GM23248 (cell line): ENCODE measurements at places on chromosomes 3 and 15. TPM values are rescaled to one million over a fixed set of nuclear protein-coding genes. Genes with fewer than 3 reads are reported as not detected.
A peak's percentile ranks its signal among the peaks of the same experiment; 100 is the strongest.

Gene CHRNA3
- not detected in 2 replicates for total RNA-seq

Gene PLS1
- total RNA-seq: 0.13 and 0.54 TPM in 2 replicates

Gene CCDC9B
- 16.9 and 19.6 TPM in 2 replicates for total RNA-seq

Gene GPR62
- total RNA-seq: not detected in 2 replicates

Gene FOXP1
- total RNA-seq: 37.4 and 52.5 TPM in 2 replicates

Gene KNG1
- total RNA-seq: not detected in 2 replicates

Gene TAGLN3
- 1.3 TPM in 1 of 2 replicates, not detected in the other for total RNA-seq

Gene POTEB2
- not detected in 2 replicates for total RNA-seq

Gene ZIC1
- 18.2 and 25.5 TPM in 2 replicates for total RNA-seq

GRCh38 chr15:48239334-48239733, 33.2 kb downstream of the SLC12A1 start:
- H3K27ac ChIP-seq: no peak overlapping the region
- H3K4me3 ChIP-seq: no peak overlapping the region
- H3K36me3 ChIP-seq: no peaks in the 10 kb centered on the region
- DNase-seq: no peak

GRCh38 chr3:129766135-129766534, 127.4 kb downstream of the TMCC1 start:
- H3K4me3 ChIP-seq: no peak overlapping the region
- no peak overlapping the region for H3K27ac ChIP-seq
- no peaks in the 10 kb centered on the region for H3K4me1 ChIP-seq
- no peaks in the 10 kb centered on the region for H3K27me3 ChIP-seq
- H3K36me3 ChIP-seq: no peaks in the 10 kb centered on the region

DNA sequence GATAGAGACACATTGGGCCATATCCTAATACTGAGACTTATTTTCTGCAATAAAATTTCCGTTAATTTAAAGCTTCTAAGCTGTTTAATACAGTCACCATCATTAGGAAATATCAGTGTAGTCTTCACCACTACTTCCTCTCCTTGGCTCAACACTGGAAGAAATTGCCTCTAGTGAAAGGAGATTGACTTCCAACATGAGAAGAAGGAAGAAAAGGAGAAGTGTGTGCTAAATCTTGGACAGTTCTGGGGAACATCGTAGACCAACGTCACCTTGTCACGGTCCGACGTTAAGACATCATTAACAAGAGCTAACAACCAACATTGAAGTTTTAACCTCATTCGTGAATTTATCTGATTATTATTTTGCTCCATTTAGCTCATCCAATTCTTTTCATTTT, 987.0 kb upstream of the CFAP20DC start:
- H3K36me3 ChIP-seq: no peaks in the 10 kb centered on the region
- H3K27ac ChIP-seq: no peak overlapping the region
- H3K4me1 ChIP-seq: no peaks in the 10 kb centered on the region
- no peak overlapping the region for H3K4me3 ChIP-seq
- DNase-seq: no peak
- H3K27me3 ChIP-seq: no peaks in the 10 kb centered on the region

- no peaks in the 10 kb centered on the region for H3K4me1 ChIP-seq
- no peaks in the 10 kb centered on the region for H3K36me3 ChIP-seq
- no peaks in the 10 kb centered on the region for H3K27me3 ChIP-seq
- H3K27ac ChIP-seq: no peak overlapping the region
- no peak for DNase-seq
These were observed 11.5 kb downstream of the ALS2CL start for GRCh38 chr3:46681856-46682540.

DNA sequence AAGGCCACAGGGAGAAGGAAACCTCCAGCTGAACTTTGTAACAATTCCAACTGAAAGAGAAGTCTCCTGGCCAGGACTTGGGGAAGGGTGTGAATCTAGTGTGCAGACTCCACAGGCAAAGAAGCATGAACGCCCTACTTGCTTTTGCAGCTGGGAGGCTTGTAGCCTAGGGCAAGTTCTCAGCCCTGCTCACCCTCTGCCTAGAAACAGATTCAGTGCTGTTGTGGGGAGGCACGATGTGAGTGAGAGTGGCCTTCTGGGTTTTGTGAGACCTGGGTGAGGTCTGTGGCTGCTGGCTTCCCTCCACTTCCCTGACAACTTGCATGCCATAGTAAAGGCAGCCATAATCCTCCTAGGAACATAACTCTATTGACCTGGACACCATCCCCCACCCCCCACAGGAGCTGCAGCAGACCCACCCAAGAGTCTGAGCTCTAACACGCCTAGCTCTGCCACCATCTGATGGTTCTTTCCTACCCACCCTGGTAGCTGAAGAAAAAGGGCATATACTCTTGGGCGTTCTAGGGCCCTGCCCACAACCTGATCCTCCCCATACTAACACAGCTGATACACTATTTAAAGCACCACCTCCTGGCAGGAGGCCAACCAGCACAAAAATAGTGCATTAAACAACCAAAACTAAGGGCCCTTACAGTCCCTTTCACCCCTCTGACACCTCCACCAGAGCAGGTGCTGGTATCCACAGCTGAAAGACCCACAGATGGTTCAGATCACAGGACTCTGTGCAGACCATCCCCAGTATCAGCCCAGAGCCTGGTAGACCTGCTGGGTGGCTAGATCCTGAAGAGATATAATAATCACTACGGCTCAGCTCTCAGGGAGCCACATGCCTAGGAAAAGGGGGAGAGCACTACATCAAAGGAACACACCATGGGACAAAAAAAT, 426.5 kb downstream of the IGSF11 start:
- H3K4me1 ChIP-seq: no peaks in the 10 kb centered on the region
- no peak for DNase-seq
- H3K27ac ChIP-seq: no peak overlapping the region
- H3K27me3 ChIP-seq: no peaks in the 10 kb centered on the region
- H3K36me3 ChIP-seq: no peaks in the 10 kb centered on the region

- peak; percentile 33 for DNase-seq
- H3K27me3 ChIP-seq: no peaks in the 10 kb centered on the region
- H3K4me1 ChIP-seq: peaks cover 33% of the 10 kb centered on the region
- H3K4me3 ChIP-seq: no peak overlapping the region
- H3K27ac ChIP-seq: peak overlapping the region; percentile 70
- no peaks in the 10 kb centered on the region for H3K36me3 ChIP-seq
These were observed 55.5 kb upstream of the PLXNA1 start for GRCh38 chr3:126927401-126927750.

GRCh38 chr15:55681631-55682030, 61.3 kb downstream of the PRTG start:
- H3K36me3 ChIP-seq: no peaks in the 10 kb centered on the region
- no peak overlapping the region for H3K4me3 ChIP-seq
- 0 out of 2 replicates have a peak, but pooled peaks cover 4% of the 10 kb centered on the region for H3K27me3 ChIP-seq
- no peaks in the 10 kb centered on the region for H3K4me1 ChIP-seq
- H3K27ac ChIP-seq: no peak overlapping the region
- DNase-seq: no peak

DNA sequence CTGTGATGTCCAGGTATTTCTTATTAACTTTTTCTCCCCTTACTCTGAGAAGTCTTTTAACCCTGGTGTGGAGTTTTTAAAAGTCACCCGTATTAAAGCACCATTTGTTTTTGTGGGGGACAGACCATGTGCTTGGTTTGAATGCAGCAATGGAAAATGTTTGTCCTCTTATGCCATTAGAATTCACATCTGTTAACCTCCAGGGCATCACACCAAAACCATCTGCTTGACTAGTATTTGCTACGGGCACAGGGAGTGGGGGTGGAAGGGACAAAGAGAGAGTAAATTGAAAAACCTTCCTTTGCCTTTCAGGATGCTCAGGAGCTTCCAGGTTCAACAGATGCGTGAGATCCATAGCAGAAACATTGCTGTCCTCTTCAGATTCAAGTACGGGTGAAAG, 61.4 kb upstream of the GOLGA8B start:
- H3K27me3 ChIP-seq: no peaks in the 10 kb centered on the region
- no peak for DNase-seq
- no peaks in the 10 kb centered on the region for H3K36me3 ChIP-seq
- H3K4me1 ChIP-seq: peaks cover 19% of the 10 kb centered on the region

GRCh38 chr3:142716102-142716501, 7.7 kb upstream of the TRPC1 start:
- DNase-seq: no peak
- no peaks in the 10 kb centered on the region for H3K36me3 ChIP-seq
- no peak overlapping the region for H3K4me3 ChIP-seq
- H3K27ac ChIP-seq: no peak overlapping the region
- H3K4me1 ChIP-seq: no peaks in the 10 kb centered on the region

GRCh38 chr3:70853161-70853944, 540.9 kb upstream of the MDFIC2 start:
- no peaks in the 10 kb centered on the region for H3K36me3 ChIP-seq
- no peak overlapping the region for H3K27ac ChIP-seq
- H3K4me1 ChIP-seq: peaks cover 38% of the 10 kb centered on the region
- DNase-seq: no peak

- no peaks in the 10 kb centered on the region for H3K36me3 ChIP-seq
- H3K4me3 ChIP-seq: no peak overlapping the region
- H3K4me1 ChIP-seq: no peaks in the 10 kb centered on the region
- DNase-seq: no peak
- no peaks in the 10 kb centered on the region for H3K27me3 ChIP-seq
These were observed 575.4 kb upstream of the GOLIM4 start for GRCh38 chr3:168671091-168671490.

DNA sequence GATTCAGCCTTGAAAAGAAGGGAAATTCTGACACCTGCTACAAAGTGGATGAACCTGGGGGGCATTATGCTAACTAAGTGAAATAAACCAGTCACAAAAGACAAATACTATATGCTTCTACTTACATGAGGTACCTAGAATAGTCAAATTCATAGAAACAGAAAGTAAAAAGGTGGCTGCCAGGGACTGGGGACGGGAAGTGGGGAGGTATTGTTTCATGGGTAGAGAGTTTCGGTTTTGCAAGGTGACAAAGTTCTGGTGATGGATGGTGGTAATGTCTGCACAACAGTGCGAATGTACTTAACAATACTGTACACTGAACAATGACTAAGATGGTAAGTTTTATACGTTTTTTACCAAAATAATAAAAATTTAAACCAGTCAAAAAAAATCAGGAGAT, 4.8 kb downstream of the IDH2 start:
- peaks cover 47% of the 10 kb centered on the region for H3K4me1 ChIP-seq
- H3K36me3 ChIP-seq: no peaks in the 10 kb centered on the region
- peak overlapping the region; percentile 99 for H3K27ac ChIP-seq

- H3K27me3 ChIP-seq: no peaks in the 10 kb centered on the region
- DNase-seq: peak; percentile 90
- H3K36me3 ChIP-seq: no peaks in the 10 kb centered on the region
- H3K4me3 ChIP-seq: peak overlapping the region; percentile 72
- H3K27ac ChIP-seq: peak overlapping the region; percentile 17
- H3K4me1 ChIP-seq: 0 out of 2 replicates have a peak, but pooled peaks cover 8% of the 10 kb centered on the region
These were observed 11.5 kb upstream of the CHAC1 start for GRCh38 chr15:40941528-40942336.

- no peaks in the 10 kb centered on the region for H3K4me1 ChIP-seq
- no peak overlapping the region for H3K4me3 ChIP-seq
- no peak for DNase-seq
- no peak overlapping the region for H3K27ac ChIP-seq
These were observed 38.6 kb downstream of the SGO1 start for GRCh38 chr3:20147361-20147760.

DNA sequence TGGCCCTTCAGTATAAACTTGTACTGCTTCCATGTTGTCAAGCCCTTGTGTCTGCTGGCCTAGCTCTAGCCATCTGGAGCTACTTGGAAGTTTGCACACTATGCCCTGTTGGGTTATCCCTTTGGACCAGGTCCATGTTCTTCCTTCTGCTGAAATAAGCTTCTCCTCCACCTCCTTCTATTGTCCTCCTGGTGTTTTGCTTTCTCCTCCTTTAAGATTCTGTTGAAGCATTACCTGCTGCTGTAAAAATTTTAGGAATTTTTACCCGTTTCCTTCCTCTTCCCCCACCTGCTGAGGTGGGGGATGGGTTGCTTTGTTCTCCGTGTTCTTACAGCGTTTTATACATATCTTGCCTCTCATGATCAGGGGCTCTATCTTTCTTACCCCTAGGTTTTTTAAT, 51.7 kb downstream of the SH3GL3 start:
- DNase-seq: no peak
- no peak overlapping the region for H3K27ac ChIP-seq
- H3K27me3 ChIP-seq: no peaks in the 10 kb centered on the region
- no peaks in the 10 kb centered on the region for H3K36me3 ChIP-seq
- no peak overlapping the region for H3K4me3 ChIP-seq

- H3K36me3 ChIP-seq: no peaks in the 10 kb centered on the region
- H3K4me1 ChIP-seq: 0 out of 2 replicates have a peak, but pooled peaks cover 4% of the 10 kb centered on the region
- no peak overlapping the region for H3K27ac ChIP-seq
- DNase-seq: peak; percentile 70
- no peak overlapping the region for H3K4me3 ChIP-seq
- H3K27me3 ChIP-seq: no peaks in the 10 kb centered on the region
These were observed 51.7 kb downstream of the TRANK1 start for GRCh38 chr3:36893137-36893557.

DNA sequence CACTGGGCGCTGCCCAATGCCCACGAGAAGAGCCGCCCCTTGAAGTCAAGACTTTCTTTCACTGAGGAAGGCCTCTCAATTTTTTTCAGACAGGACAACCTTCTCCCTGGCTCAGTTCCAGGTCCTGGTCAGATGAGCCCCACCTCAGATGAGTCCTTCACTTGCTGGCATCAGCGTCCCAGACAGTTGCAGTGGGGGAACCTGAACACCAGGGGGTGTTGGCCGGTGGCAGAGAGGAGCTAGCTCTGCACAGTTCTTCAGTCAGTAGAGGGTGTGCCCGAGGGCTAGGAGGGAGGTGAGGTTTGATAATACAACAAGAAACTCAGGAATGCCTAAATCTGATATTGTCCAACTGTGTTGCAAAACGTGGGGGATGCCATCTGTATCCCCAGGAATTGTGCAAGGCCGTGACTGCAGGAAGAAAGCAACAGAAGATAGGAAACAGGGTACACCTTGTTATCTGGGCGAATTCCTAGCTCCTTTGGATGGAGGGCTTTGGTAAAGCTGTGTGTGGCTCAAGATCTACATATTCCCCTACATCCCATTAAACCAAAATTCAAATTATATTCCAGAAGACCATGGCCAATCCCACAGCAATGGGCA, 34.3 kb downstream of the CCR3 start:
- H3K27ac ChIP-seq: no peak overlapping the region
- peak; percentile 9 for DNase-seq
- H3K4me1 ChIP-seq: no peaks in the 10 kb centered on the region
- peaks cover 11% of the 10 kb centered on the region; the same call in 1 of the 2 replicates for H3K27me3 ChIP-seq
- no peaks in the 10 kb centered on the region for H3K36me3 ChIP-seq
- H3K4me3 ChIP-seq: no peak overlapping the region

GRCh38 chr15:36265422-36265821, 314.0 kb upstream of the CDIN1 start:
- H3K4me1 ChIP-seq: no peaks in the 10 kb centered on the region
- peak; percentile 40 for DNase-seq
- no peak overlapping the region for H3K27ac ChIP-seq
- no peak overlapping the region for H3K4me3 ChIP-seq
- no peaks in the 10 kb centered on the region for H3K36me3 ChIP-seq

DNA sequence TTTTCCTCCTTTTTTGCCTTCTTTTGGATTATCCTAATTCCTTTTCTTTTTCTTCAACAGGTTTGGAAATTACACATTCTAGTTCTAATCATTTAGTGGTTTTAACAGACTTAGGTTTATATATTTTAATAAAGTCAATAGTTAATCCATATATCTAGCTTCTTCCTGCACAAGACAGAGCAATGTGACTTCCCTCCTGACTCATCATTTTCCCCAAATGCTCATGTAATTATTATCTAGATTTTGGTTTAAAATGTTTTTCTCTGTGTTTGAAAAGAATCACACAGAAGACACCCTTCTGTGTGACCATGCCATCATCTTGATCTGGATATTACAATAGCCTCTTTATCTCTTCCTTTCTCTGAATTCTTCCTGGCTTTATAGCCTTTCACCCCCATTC, 28.6 kb upstream of the SSR3 start:
- DNase-seq: no peak
- peaks cover 2% of the 10 kb centered on the region; the same call in 1 of the 2 replicates for H3K4me1 ChIP-seq
- no peak overlapping the region for H3K27ac ChIP-seq
- no peak overlapping the region for H3K4me3 ChIP-seq
- no peaks in the 10 kb centered on the region for H3K27me3 ChIP-seq
